ENCODE measurements at places on chromosomes 5 and 9. TPM values are rescaled to one million over a fixed set of nuclear protein-coding genes. Genes with fewer than 3 reads are reported as not detected.

- H3K36me3 ChIP-seq, result peaks cover 13% of the 10 kb centered on the region
- no peaks in the 10 kb centered on the region for H3K4me1 ChIP-seq
These were observed 48.6 kb downstream of the NR2F1-AS1 start for GRCh38 chr5:93532370-93532769.

DNA sequence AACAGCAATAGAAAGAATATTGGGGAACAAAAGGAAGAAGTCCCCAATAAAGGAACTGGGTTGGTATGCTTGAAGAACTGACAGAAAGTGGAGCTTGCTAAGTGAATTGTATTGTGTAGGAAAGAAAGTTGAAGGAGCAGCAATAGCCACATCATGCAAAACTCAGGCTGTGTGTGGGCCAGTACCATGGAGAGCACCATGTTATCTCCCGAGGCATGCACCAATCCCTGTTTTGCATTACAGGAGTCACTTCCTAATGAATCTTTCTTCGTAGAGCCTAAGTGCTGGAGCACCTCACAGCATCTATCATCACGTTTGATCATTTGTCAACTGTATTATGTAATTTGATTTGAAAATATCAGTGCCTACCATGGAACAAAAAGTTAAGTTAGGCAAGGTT lies 137.7 kb upstream of the NMUR2 start:
- no peaks in the 10 kb centered on the region for H3K27me3 ChIP-seq
- no peak overlapping the region for H3K4me3 ChIP-seq
- no peaks in the 10 kb centered on the region for H3K4me1 ChIP-seq
- no peak overlapping the region for H3K27ac ChIP-seq
- H3K36me3 ChIP-seq, result no peaks in the 10 kb centered on the region

GRCh38 chr5:14220642-14221041 lies 77.5 kb downstream of the TRIO start:
- no peak overlapping the region for H3K27ac ChIP-seq
- peaks cover 4% of the 10 kb centered on the region for H3K36me3 ChIP-seq
- no peak overlapping the region for H3K4me3 ChIP-seq

Gene PFN3
- total RNA-seq, result not detected

- no peak overlapping the region for H3K4me3 ChIP-seq
- no peak overlapping the region for H3K27ac ChIP-seq
- H3K4me1 ChIP-seq, result no peaks in the 10 kb centered on the region
- H3K27me3 ChIP-seq, result no peaks in the 10 kb centered on the region
These were observed 71.3 kb upstream of the OTULINL start for GRCh38 chr5:14510156-14510734.

Gene ABLIM3
- 0.29 TPM for total RNA-seq

Gene BRINP1
- total RNA-seq, result 12.4 TPM

- no peaks in the 10 kb centered on the region for H3K4me1 ChIP-seq
- DNase-seq, result no peak
- H3K27me3 ChIP-seq, result no peaks in the 10 kb centered on the region
- no peak overlapping the region for H3K4me3 ChIP-seq
- no peaks in the 10 kb centered on the region for H3K36me3 ChIP-seq
- no peak overlapping the region for H3K27ac ChIP-seq
These were observed 169.1 kb upstream of the CDH18 start for GRCh38 chr5:20157089-20157488.

Gene ANKRD34B
- 0.72 TPM for total RNA-seq

Measured in H9 (cell line).